ENCODE measurements at places on chromosomes 7 and 10.

DNA sequence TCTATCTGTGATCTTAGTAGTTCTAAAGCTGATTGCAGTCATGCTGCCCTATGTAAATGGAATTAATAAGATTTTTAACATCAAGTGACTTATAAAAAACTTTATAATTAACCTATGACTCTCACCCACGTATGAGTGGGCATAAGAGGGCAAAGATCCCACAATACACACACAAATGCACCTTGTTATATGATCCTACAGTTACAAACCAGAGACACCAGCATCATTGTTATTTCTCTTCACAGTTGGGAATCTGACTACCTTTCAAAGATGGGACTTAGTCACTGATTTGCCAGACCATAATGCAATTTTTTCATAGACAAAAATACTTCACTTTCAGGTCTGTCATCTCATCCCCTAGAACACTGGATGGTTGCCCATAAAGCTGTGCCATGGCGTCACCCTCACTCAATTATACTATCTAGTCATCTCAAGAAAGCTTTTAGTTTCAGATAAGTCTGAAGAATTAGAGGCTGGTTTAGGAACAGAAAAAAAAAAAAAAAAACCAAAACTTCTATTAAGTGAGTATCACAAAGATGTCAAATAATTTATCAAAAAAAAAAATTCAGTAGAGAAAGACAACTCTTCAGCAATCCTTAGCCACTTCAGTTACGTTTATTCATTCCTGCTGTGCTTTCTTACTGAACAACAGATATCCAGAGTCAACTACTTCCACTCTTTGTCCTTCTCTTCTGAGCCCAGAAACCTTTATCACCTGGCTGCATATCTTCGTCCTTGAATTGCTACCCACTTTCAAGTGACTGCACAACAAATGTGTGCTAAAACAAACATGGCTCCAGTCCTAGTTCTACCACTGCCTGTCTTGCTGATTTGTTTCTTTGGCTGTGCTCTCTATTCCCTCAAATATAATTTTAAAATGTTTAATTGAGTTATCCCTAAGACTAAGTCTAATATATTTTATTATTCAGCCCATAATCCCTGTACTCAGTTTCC, 175.0 kb upstream of the CHRM2 start:
- no peak for DNase-seq

DNA sequence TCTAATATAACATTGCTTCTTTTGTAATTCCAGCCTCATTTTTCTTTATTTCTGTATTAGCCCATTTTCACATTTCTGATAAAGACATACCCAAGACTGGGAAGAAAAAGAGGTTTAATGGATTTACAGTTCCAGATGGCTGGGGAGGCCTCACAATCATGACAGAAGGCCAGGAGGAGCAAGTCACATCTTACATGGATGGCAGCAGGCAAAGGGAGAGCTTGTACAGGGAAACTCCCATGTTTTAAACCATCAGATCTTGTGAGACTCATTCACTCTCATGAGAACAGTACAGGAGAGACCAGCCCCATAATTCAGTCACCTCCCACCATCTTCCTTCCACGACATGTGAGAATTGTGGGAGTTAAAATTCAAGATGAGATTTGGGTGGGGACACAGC, 510.3 kb downstream of the CNTNAP2 start:
- DNase-seq, result no peak

GRCh38 chr10:71964098-71964742, at the start of gene CHST3:
CHST3 (plus strand) TSS chr10:71964395; CDS start chr10:72005843, 41,448 bp downstream.
- no peak for DNase-seq

GRCh38 chr7:121697731-121698316, 175.1 kb upstream of the PTPRZ1 start:
- DNase-seq, result no peak

- no peak for DNase-seq
These were observed 7.8 kb downstream of the KCND2 start for GRCh38 chr7:120280743-120281142.

GRCh38 chr10:32459051-32459698, 13.2 kb downstream of the CCDC7 start:
- no peak for DNase-seq

DNA sequence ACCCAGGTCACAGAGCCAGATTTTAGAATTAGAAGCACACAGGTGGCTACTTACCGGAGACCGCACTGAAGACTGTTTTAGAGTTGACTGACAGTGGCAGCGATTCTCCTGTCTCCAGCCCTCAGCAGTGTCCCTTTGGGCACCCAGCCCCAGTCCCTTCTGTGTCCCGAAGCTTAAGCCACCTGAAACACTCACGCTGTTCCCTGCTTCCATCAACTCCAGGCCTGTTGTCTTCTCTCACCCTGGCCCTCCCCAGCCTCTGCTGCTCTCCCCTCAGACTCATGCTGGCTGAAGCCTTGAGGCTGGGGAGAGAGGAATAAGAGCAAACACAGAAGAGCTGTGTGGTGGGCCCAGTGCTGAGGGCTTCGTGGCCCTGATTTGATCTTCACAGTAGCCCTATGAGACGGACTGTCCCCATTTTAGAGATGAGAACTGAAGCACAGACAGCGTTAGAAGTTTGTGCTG, 10.6 kb downstream of the SAP25 start:
- no peak for DNase-seq

DNA sequence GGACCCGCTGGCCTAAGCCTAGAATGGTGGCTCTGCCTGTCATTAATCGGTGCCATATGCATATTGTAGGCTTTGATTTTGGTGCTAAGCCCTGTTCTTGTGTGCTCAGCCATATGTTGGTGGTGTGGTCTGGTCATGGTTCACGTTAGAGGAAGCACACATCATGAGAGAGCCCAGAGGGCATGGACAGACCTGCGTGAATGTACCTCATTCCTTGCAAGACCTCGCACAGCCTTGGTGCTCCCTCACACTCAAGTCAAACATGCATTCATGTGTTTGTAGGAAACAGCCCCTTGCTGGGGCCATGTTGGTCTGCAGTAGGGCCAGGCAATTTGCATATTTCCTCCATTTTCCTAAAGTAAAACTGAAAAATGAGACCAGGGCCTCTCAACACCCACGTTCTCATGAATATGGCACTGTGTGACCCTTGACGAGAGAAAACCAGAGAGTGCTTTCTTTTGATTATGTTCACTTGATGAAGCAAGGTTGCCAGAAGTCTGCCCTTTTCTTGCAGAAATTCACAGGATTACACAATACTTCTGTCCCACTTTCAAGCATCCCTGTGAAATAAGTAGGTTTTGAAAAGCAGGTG, 268.7 kb downstream of the CELF2 start:
- DNase-seq, result no peak

GRCh38 chr10:94803307-94803706, 40.8 kb downstream of the CYP2C19 start:
- no peak for DNase-seq

- DNase-seq, result no peak
These were observed 154.2 kb downstream of the LCOR start for GRCh38 chr10:96986200-96986856.

DNA sequence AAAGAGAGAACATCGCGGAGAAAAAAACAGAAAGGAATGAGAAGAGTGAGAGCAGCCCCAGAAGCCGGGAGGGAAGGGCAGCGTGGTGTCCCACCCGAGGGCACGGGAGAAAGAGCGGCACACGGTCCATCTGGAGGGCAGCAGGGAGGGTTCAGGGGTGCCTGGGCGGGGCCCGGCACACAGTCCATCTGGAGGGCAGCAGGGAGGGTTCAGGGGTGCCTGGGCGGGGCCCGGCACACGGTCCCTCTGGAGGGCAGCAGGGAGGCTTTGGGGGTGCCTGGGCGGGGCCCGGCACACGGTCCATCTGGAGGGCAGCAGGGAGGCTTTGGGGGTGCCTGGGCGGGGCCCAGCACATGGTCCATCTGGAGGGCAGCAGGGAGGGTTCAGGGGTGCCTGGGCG, 172.4 kb downstream of the ZMYND11 start:
- no peak for DNase-seq

DNA sequence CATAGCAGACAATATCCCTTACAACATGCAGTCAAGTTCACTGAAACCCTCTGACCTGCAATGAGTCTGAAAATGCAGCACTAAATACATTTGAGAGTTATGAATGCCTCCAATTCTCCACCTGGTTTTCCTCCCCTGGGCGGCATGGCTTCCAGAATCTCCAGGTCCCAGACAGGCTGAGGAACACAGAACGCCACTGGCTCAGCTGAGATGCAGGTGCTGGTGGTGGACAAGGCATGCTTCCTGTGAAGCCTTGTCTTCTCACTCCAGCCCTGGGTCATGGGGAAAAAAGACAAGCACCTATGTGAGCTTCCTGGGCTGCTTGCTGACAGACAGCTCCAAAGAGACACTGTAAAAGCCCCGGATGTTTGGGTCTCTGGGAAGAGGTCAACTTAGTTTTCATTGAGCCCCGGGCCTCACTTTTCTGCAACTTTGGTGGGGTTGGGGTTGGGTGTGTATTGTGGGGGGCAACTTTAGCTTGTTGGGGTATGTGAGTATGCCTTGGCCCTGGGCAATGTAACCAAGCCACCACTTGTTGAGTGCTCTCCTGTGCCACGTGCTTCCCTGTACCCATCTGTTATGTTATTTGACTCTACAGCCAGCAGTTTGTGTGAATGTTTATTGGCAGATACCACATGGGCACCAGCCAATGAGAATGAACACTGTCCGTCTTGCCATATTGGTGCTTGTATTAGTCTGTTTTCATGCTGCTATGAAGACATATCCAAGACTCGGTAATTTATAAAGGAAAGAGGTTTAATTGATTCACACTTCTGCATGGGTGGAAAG, 127.8 kb downstream of the EMX2 start:
- no peak for DNase-seq

DNA sequence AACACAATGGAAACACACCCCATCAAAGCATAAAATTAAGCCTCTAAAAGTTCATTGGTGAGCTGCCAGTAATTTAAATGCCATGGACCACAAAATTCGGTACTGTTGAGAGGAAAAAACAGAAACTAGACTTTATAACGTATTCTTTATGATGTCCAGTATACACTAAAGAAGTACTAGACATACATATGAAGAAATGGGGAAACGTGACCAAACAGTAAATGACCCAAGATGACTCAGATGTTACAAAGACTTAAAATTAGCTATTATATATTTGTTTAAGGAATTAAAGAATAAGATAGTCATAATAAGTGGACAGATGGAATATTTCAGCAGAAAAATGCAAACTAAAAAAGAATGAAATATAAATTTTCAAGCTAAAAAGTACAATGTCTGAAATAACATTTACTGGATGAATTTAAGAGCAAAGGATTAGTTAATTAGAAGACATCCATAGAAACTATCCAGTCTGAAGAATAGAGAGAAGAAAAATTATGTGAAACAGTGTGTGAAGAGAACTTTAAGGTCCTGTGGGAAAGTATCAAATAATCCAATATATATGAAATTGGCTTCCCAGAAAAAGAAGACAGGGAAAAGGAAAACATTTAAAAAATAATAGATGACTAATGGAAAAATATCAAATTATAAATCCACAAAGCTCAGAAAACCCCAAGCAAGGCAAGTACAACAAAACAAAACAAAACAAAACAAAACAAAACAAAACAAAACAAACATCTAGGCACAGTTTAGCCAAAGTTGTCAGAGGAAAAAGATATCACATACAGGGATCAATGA, 69.4 kb downstream of the SAMD9 start:
- no peak for DNase-seq

DNA sequence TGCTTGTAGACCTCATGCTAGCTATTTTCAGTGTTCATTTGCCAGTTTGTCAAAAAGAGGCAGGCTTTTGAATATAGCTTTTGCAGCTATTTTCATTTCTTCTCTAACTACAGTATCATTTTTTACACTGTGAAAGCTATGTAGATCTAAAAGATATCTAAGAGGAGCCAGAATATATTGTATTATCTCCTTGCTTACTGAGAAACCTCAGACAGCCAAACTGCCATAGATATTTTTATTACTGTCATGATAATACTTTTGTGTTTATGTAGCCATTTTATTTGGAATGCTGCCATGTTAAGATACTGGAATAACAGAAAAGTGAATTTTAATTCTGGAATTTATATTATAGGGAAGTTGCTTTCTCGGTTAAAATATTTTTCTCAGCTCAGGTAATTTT, 37.2 kb downstream of the ANKIB1 start:
- DNase-seq, result no peak

DNA sequence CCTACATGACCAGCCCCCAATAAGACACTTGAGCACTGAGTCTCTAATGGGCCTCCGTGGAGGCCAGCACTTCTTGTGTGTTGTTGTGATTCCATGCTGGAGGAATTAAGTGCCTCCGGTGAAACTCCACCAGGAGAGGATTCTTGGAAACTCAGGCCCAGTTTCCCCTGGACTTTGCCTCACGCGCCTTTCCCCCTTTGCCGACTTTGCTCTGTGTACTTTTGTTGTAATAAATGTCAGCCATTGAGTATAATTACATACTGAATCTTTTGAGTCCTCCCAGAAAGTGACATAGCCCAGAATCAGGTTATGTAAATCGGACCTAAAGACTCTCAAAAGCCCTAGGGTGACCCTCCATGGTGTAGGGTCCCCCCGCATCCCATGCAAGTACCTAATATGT, 82.4 kb downstream of the DLG5 start:
- no peak for DNase-seq

- no peak for DNase-seq
These were observed 513.6 kb upstream of the FOXK1 start for GRCh38 chr7:4168541-4168940.

DNA sequence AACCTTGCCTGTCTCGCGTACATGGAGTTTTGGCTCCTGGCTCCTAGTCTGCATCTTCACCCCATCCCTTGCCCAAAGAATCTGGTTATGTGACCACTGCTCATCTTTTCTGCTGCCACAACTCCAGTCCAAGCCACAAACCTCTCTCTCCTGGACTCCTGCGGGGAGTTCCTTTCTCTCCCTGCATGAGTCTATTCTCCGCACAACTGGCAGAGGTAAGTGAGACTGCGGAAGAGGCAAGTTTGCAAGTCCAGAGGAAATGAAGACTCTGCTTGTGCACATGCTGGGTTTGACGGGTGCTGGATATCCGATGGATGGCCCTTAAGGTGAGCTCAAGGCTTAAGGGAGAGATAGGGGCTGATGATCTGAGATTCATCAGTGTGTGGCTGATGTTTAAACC, 61.0 kb downstream of the TRUB1 start:
- no peak for DNase-seq

GRCh38 chr7:112452102-112452888, 2.0 kb downstream of the IFRD1 start:
- peak; percentile 68 for DNase-seq

DNA sequence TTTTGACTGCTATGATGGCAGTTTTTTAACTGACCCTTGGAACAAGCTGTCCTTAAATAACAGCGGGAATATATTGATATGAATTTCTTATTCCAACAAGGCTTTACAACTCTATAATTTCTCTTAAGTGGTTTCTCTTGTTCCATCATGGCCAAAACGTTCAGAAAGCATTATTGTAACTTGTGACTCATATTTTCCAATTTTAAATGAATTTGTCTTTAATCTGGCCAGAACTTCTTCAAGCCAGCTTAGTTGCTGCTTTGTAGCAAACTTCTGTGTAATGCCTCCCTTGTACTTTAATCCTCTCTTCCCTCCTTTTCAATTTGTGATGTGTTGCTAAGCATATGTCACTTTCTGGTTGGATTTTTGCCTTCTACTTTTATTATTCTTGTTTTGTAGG, 271.9 kb downstream of the KIF20B start:
- no peak for DNase-seq

GRCh38 chr7:14195871-14196270, 206.4 kb upstream of the ETV1 start:
- no peak for DNase-seq
